ENCODE measurements at places on chromosomes 1 and 21.

GRCh38 chr1:69077633-69078032, 490.1 kb upstream of the LRRC7 start:
- no peak for DNase-seq

DNA sequence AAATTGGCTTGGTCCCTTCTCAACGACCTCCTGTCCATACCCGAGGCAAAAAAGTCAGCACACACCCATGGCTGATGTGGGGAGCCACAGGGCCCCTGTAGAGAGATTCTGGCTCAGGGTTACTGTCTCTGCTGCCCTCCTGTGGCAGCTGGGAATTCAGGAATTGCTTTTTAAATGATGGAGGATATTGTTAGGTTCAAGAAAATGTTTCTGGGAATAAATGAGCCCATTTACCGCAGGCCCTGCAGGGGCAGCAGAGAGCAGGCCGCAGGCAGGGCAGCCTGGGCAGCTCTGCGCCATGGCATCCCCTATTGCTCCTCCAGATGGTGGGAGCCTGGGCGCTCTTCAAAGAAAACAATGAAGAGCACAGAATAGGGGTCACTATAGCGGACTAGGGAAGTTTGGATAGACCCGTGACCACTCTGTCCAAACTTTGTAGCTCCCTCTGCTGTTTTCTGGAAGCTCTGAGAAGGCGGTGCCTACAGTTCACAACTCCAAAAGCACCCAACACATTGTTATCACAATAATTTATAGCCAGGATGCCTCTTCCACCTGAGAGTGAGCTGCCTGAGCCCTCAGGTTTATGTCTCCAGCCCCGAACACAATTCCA, 201.1 kb downstream of the BACH1 start:
- DNase-seq: peak; percentile 37

DNA sequence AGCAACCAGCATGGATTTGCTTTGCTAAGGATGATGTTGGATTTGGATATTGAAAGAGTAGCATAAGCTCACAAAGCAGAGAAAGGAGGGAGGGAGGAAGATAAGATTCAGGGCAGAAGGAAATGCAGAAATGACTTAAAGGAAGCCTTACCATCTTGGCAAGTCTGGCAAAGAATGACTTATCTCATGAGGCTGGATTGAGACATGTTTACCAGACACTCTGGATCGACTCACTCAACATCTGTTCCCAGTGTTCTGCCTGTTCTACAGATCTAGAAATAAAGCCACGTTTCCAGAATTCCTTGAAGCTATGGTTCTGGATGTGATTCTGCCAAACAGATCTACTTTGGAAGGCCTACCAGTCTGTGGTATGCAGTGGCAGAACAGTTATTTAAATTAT, 38.8 kb upstream of the CTBS start:
- peak; percentile 50 for DNase-seq

DNA sequence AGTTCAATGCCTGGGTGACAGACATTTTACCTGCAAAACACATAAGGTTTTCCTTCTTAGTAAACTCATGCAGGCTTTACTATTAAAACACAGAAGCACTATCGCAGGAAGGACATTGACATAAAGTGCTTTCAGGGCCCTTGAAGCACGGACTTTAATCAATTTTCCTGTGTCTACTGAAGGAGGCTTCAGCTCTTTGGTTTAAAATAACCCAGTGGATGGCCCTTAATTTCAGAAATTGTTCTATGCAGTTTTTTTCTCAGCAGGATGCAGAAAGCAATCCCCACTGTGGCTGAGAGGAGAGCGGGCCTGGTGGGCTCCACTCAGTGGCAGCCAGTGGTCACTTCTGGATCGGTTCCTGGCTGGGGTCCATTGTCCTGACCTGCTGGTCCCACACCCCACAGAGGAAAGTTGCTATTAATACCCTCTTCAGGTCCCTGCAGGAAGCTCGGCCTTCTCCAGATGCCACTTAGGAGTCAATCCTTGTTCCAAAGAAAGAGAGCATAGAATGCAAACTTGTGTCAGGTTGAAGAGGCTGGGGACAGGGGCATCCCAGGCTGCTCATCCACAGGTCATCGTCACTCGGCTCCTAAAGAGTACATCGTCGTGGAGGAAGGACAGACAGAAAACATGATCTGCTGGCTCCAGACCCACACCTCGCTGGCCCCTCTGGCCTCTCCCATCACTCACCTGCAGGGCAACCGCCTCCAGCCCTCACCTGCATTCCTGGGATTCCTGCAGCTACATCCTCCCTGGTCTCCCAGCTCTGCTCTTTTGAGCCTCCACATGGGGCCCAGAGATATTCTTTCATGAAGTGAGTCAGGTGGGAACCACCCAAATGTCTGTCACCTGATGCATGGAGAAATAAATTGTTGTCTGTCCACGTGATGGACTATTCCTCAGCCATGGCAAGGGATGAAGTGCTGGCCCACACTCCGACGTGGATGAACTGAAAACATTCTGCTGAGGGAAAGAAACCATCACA, 153.1 kb downstream of the PSMG1 start:
- no peak for DNase-seq

GRCh38 chr1:218718206-218718605, 373.1 kb downstream of the TGFB2 start:
- peak; percentile 10 for DNase-seq

- DNase-seq: no peak
Observed at GRCh38 chr1:23492132-23492720, 8.2 kb upstream of the ASAP3 start.

GRCh38 chr1:61081686-61082310, 563 bp upstream of the NFIA start:
- DNase-seq: peak; percentile 63

DNA sequence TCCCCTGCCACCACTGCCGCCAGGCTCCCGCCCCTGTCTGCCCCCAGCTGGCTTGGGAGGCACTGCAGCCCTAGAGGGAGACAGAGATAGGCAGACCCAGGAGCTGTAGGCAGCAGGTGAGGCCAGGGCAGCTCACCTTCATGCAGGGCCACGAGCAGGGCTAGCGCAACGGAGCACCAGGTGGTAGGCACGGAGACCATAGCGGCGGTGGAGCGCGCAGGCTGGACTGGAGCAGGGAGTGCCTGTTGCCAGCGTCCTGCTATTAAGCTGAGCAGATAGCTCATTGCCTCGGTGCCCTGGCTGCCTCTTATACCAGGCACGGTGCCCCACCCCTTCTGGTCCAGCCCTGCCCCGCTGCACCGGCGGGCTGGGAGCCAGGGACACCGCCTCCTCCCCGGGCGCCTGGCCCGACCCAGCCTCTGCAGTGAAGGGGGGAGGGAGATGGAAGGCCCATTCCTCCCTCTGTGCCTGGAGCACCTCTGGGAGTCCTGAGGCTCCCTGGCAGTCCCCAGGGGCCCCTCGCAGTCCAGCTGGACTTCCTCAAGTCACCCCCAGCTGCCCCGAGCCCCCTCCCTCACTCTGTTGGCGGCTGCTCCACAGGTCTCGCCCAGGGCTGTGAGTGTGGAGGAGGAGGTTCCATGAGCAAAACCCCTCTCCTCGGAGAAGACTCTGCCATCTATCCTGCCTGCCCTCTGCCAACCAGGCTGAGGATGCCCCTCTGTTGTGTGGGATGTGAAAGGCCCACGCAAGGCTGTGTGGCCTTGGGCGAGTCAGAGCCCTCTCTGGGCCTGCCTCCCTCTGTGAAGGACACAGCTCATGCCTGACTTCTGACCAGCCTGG, at the start of gene EDN2:
Gene EDN2 (minus strand): TSS at position 282 of the 840 bp plus-strand sequence. CDS start 82 bp downstream, at position 200.
- DNase-seq: no peak

DNA sequence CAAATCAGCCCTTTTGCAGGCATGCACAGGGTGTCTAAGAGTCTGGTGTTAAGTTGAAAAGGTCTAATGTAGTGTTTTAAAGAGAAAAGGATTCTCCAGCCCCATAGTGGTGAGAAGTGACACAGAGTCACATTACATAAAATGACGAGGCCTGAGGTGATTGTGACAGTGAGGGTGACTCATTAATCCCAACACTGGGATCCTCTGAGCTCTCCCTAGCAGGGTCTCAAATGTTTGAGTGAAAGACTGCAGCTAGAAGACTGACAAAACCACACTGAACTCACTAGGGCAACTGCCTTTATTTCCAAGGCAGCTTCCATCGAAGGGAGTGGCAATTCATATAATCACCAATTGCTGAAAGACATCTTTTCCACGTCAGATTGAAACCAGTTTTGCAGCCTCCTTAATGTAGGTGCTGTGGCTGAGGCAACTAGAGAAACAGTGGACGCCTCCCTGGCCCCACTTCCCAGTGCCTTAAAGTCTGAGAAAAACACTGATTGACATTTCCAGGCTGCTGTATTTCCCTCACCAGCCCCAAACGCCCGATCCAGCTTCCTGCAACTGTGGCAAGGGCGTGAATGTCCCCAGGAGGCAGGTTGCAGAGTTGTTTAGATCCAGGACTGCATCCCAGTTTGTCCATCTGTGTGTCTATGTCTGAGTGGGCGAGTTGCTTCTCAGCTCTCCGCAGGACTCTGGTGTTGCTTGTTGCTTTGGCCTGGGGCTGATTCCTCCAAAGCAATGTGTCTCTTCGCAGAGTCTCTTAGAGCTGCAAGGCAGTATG, 81.4 kb downstream of the RUNX1 start:
- DNase-seq: no peak

DNA sequence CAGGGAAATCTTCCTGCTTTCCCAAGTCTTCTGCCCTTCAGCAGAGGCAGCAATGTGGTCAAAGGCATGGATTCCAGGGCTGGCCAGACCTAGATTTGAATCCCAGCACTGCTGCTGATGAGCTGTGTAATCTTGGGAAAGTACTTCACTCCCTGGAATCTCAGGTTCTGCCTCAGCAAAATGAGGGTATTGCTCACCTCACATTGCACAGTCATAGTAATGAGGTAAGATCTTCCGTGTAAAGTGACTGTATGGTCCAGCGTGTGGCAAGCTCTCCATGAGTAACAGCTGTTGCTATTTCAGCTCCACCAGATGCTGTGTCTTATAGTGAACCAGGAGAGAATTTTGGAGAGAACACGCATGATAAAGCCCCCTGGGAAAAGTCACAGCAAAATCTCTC, 56.1 kb upstream of the F3 start:
- DNase-seq: peak; percentile 91

DNA sequence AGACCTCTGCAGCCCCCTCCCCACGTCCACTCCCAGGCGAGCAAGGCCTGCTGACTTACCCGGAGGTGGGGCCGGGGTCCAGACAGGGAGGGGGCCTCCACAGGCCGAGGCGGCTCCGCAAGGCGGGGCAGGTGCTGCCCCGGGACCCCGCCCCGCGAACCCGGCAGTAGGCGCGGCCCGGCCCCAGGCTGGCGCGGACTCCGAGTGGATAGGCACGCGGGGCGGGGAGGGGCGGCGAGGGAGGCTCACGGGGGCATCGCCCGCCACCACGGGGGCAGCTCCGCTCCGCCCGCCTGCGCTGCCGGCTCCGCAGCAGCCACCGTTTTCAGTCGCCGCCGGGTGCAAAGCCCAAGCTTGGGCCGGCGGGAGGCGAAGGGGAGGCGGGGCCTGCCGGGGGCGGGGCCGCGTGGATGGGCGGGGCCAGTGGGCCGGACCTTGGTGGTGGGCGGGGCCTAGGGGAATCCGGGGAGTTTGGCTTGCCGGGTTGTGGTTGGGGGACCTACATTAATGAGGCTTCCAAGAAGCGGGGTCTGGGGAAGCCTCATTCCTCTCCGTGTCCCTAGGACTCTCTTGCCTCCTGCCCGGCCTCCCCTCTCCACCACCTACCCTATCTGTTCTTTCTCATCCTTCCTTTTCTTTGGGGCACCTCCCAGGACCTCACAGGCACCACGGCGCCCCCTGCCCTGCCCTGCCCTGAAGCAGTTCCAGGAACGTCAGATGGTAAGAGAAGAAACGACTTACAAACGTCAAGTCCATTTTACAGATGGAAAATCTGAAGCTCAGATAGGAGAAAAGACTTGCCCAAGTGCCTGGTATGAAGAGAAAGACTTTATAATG, at the start of gene RIMS3:
Gene RIMS3 (minus strand): TSS at position 348 of the 837 bp plus-strand sequence. CDS start 23,757 bp downstream, outside the sequence.
- DNase-seq: peak; percentile 7

- no peak for DNase-seq
Observed at GRCh38 chr1:90262791-90263190, 267.9 kb downstream of the ZNF326 start.

- no peak for DNase-seq
Observed at GRCh38 chr21:15843766-15844165, 114.0 kb downstream of the USP25 start.

Measured in amniotic epithelial cell (primary cell).